CD4-positive, alpha-beta T cell treated with Interleukin-17A for 1 hour (primary cell): ENCODE measurements at places on chromosomes 11 and 22.

GRCh38 chr11:119491753-119492510 is 69.0 kb upstream of the THY1 start:
- DNase-seq, result no peak

DNA sequence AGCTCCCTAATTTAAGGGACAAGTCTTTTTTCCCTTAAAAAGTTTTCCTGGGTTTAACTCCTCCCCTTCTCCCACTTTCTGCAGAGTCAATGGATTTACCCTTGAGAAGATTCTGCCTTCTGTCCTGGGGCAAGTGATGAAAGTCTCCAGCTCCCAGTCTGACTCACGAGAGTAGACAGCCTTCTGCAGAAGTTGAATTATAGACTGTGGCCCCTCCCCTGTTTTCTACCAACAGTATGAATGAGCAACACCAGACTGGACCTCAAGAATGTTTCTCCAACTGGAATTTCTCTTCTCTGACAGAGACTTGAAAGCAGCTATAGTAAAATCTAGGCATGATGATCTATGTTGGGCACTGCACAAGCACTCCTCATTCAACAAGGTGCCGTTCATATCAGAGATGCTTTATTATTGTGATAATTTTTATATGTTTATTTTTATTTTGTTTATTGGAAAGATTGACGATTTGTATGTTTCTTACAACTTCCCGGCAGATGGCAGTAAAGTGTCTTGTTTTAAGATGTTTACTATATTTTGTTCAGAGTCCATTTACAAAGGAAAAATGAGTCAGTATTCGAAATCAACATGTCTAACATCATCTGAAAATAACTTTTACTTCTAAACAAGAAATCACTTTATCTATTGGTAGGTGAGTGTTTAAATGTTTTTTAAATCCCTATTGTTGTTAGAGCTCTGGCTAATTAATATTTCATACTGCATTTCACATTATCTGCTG is 56.6 kb downstream of the LMO2 start:
- no peak for DNase-seq

- DNase-seq, result no peak
Measured at GRCh38 chr11:9041747-9042146, 37.9 kb upstream of the NRIP3 start.

GRCh38 chr22:47776329-47776728 is 1013.9 kb downstream of the TBC1D22A start:
- no peak for DNase-seq

GRCh38 chr11:87203907-87204602 is 166.3 kb downstream of the TMEM135 start:
- no peak for DNase-seq
